Upper lobe of left lung (tissue), 6 donors: ENCODE measurements at places on chromosomes 12 and 14. TPM values are rescaled to one million over a fixed set of nuclear protein-coding genes. Genes with fewer than 3 reads are reported as not detected.

GRCh38 chr14:24900269-24901100 lies 149.5 kb downstream of the STXBP6 start:
- DNase-seq: no peak

DNA sequence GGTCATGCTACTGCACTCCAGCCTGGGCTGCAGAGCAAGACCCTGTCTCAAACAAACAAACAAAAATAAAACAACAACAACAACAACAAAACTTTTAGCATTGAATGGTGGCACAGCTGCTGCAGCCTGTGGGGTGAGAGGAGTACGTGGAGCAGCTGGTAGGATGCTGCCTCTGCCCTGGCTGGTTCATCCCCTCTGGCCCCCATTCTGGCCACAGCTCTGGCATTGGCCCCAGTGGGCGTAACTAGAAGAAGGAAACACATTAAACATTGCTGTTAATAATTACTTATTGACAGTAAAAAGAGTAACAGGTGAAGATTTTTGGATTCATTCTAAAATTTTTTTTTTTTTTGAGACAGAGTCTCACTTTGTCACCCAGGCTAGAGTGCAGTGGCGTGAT lies 28.8 kb upstream of the C2CD5 start:
- no peak for DNase-seq

DNA sequence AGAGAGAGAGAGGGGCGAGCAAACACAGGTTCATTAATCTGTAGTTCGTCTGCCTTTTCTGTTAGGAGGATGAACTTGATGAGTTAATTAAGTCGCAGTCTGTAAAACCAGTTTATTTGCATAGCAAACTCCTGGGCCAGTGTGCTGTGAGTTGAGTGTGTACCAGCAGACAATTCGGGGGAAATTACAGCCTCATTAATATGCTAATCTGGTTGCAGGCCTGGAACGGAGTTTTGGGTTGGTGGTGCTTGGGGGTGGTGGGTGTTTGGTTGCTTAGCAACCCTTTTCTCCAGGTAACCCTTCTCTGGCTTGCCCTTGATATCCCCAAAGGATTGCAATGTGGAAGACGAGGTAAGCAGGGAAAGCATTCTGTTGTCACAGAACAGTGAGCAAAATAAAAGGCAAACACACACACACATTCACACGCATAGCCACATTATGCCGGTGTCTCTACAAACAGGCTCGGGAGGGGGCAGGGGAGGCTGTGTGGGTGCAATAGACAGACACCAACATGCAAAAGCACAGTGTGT lies 29.2 kb upstream of the LHX5 start:
- no peak for DNase-seq

- DNase-seq: no peak
These were observed 49.4 kb upstream of the RIN3 start for GRCh38 chr14:92464156-92464555.

DNA sequence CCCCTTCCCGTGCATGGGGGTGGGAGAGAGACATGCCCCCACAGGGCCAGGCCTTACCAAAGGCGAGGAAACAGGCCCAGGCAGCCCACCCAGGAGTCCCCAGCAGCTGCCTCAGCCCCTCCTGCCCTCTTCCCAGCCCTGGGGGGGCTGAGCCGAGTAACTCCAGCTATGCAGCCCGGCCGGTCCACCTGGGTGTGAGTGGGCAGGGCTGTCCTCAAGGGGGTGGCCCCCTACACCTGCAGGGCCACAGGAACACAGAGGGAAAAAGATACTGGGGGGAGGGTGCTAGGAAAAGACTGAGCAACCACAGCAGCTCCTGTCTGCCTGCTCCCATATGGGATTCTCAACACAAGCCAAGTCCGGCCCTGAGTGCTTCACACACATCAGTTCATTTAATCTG lies 7.6 kb downstream of the FIGNL2 start:
- no peak for DNase-seq

DNA sequence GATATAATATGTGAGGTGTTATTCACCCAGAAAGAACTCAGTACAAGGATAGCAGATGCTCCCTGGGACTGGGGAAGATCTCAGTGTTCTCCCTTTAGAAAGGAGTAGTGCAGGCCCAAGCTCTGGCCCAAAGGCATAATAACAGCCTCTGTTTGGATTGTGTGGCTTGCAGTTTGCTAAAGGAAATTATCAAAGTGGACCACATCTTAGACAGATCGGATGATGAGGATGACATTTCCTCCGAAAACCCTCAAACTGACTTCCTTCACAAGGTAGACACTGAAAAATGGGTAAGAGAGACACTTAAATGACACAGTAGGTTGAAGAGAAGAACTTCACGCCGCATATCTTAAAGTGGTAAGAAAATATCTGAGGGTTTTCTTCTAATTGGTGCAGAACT lies 26.1 kb downstream of the SMCO2 start:
- no peak for DNase-seq

DNA sequence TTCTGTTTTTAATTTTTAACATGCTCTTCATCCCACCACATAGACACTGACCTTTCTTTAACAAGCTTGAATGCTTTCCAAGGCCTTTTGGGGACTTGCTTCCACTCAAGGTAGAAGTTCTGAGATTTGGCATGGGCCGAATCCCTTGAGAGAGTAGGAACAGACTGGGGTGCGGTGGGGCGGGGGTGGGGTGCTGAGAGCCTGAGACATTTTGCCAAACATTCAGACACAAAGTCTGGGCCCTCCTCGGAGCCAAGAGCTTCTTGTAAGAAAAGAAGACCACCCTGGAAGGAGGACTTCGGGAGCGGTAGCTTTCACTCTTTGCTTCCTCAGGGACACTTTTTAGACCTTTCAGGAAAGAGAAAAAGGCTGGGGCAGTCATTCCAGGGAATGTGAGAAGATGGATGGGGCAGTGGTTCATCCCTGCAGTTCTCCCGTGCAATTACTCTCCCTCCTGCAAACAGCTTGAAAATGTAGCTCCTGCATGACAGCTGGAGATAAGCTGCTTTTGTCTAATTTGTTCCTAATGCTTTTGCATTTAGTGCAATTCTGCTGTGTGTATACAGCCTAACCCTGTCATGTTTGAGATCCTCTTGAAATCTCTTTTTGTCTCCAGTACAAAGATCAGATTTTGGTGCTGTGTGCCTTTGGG lies 16.3 kb upstream of the MYO1H start:
- DNase-seq: no peak

DNA sequence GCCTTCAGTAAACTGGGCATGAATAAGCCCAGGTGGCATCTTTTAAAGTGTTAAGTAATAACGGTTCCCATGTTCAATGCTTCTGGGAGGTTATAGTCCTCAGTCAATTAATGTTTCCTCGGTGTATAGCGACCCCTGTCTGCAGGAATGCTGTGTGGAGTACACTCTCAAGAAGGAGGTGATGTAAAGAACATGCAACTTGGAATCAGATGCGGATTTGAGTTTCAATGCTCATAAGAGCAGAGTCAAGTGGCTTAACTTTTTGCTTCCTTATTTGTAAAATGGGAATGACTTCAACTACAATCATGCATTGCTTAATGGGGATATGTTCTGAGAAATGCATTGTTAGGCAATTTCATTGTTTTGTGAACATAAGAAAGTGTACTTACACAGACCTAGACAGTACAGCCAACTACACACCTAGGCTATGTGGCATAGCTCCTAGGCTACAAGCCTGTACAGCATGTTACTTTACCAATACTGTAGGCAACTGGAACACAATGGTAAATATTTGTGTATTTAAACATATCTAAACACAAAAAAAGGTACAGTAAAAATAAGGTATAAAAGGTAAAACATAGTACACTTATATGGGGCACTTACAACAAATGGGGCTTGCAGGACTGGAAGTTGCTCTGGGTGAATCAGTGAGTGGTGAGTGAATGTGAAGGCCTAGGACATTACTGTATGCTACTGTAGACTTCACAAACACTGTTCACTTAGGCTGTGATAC lies 6.7 kb upstream of the MRPS35 start:
- no peak for DNase-seq

DNA sequence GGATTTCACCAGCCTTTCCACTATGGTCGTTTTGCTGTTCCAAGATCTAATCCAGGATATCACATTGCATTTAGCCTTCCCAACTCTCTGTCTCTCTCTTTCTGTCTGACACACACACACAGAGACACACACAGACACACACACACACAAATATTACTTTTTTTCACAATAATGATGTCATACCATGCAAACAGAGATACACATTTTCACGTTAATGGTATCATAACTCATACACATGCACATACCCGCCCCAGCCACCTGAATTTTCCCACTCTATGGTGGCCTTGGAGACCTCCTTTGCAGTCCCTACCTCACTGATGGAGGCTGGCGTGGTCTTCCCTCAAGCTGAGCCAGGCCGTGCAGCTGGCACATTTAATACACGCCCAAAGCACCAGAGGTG lies 7.2 kb upstream of the MYL2 start:
- no peak for DNase-seq

- no peak for DNase-seq
These were observed 302.5 kb upstream of the AMIGO2 start for GRCh38 chr12:47382305-47382704.

GRCh38 chr12:79194595-79194994 lies 330.0 kb downstream of the SYT1 start:
- DNase-seq: no peak

GRCh38 chr12:124766727-124767065 lies 97.0 kb downstream of the SCARB1 start:
- no peak for DNase-seq

DNA sequence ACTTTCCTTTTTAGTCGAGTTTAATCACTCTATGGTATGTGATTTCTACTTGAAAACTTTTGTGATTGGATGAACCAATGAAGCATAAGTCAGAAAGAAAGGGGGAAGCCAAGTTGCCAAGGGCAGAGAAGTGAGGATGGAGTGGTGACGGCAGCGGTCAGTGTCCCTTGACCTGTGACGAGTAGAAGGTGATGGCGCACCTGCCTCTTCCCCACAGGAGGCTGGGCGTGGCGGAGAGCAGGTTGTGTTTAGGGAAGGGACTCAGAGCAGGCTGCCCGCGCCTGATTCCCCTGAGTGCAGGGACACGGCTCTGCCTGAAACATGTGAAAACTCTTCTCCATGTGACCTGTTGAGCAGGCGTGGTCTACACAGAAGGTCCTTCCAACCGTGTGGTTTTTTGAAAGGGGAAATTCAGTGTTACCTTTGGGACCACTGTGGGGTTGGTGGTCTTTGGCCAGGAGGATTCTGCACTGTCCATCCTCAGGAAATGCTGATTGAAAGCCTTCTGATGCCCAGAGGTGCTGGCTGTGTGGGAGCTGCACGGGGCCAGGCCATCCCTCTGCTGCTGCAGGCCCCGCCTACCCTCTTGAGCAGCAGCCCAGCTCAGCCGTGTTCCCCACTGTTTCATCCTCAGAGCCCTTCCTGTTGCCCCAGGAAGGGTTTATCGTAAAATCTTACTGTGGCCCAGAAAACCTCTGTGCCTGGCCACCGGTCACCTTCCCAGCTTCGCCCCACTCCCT lies 23.5 kb upstream of the AMN start:
- DNase-seq: no peak

DNA sequence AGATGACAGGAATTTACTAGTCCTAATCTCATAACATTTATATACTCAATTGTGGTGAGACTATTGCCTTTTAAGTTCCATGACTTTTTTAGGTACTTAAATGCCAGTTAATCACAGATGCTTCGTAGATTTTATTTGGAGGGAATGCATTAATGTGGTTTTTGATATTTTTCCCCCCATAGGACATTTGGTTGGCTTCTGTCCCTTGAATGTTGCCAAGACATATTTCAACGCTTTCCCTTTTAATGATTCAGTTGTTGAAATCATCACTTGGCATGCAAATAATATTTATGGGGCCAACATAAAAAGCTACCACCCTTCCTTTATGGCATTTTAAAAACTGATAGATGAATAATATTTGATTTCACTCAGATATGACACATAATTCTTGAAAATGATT lies 172.1 kb downstream of the ACSS3 start:
- no peak for DNase-seq

- no peak for DNase-seq
These were observed 389.9 kb upstream of the GARIN6 start for GRCh38 chr12:99257672-99258071.

DNA sequence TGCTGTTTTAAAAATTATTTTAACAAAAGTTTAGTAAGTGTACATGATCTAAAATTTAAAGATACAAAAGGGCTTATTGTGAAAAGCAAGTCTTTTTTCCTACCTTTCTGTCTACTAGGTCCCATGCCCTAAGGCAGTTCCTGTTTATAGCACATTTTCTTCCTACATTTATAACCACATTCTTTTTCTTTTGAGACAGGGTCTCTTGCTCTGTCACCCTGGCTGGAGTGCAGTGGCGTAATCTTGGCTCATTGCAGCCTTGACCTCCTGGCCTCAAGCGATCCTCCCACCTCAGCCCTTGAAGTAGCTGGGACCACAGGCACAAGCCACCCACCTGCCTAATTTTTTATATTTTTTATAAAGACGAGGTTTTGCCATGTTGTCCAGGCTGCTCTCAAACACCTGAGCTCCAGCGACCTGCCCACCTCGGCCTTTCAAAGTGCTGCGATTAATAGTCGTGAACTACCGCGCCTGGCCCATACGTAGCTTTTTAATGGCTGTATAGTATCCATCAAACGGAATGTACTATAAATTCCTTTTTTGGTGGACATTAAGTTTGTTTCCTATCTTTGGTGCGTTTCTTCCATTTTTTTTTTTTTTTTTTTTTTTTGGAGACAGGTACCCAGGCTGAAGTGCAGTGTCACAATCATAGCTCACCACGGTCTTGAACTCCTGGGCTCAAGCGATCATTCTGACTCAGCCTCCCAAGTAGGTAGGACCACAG lies 20.9 kb downstream of the FRS2 start:
- no peak for DNase-seq

GRCh38 chr14:81401420-81402122 lies 1.4 kb upstream of the STON2 start:
- no peak for DNase-seq

DNA sequence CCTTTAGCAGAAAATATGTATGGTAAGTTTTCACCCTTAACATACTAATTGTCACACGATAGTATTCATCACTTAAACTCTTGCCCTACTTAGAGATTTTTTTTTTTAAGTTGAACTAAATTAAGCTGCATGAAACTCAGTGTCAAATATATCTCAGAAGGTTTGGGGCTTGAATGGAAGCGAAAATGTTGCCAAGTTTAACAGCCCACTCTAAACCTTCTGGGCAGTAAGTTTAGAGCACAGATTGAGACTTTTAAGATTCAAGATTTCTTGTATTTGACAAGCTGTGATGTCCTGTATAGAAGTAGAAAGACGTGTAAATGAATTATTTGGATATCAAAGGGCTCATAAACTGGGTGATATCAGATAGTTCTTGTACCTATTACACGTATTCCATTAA lies 287.3 kb upstream of the FLRT2 start:
- no peak for DNase-seq

OTX2 gene
- total RNA-seq: not detected

DNAJC22 gene
- 0.15 TPM for total RNA-seq

B4GALNT1 gene
- total RNA-seq: 0.98 TPM

OR4K15 gene
- total RNA-seq: not detected

SERPINA3 gene
- total RNA-seq: 77.4 TPM

ADAMTS20 gene
- total RNA-seq: not detected

MRPS35 gene
- 9.4 TPM for total RNA-seq

FRS2 gene
- 17.8 TPM for total RNA-seq

PDE3A gene
- 10.0 TPM for total RNA-seq

LTA4H gene
- total RNA-seq: 110 TPM
